Astrocyte (in vitro differentiated cells and primary cell): ENCODE measurements at places on chromosomes 6 and 20. TPM values are rescaled to one million over a fixed set of nuclear protein-coding genes. Genes with fewer than 3 reads are reported as not detected.

GRCh38 chr20:35301426-35301825, 9.2 kb upstream of the FAM83C start:
- peak overlapping the region; percentile 100 for H3K27ac ChIP-seq
- H3K4me1 ChIP-seq = peaks cover 59% of the 10 kb centered on the region
- H3K36me3 ChIP-seq = no peaks in the 10 kb centered on the region
- H3K4me3 ChIP-seq = no peak overlapping the region
- no peaks in the 10 kb centered on the region for H3K27me3 ChIP-seq

DNA sequence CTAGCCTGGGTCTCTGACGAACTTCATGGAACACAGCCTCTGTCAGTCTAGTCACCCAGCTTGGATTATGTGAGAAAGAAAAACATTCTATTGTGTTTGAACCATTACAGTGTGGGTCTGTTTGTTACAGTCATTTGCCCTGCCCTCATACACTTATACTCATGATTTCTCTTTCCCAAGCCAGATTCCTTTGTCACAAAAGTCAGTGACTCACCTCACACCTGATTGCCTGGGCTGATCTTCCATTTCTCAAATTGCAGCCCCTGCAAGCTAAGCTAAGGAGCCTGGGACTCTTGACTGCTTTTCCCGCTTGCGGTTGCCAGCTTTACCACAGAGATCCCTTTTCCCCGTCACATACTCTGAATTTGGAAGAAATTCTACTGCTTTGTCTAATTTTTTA, 395.9 kb downstream of the SAMD5 start:
- no peak for DNase-seq
- no peaks in the 10 kb centered on the region for H3K36me3 ChIP-seq
- no peak overlapping the region for H3K27ac ChIP-seq
- no peak overlapping the region for H3K4me3 ChIP-seq
- no peaks in the 10 kb centered on the region for H3K27me3 ChIP-seq

- no peak overlapping the region for H3K4me3 ChIP-seq
- H3K27ac ChIP-seq = no peak overlapping the region
- no peak for DNase-seq
- H3K4me1 ChIP-seq = peaks cover 13% of the 10 kb centered on the region
These were observed 2.8 kb downstream of the UQCC2 start for GRCh38 chr6:33708516-33709204.

FLRT3 gene
- 6.9 and 14.6 TPM in 2 replicates for total RNA-seq

DNA sequence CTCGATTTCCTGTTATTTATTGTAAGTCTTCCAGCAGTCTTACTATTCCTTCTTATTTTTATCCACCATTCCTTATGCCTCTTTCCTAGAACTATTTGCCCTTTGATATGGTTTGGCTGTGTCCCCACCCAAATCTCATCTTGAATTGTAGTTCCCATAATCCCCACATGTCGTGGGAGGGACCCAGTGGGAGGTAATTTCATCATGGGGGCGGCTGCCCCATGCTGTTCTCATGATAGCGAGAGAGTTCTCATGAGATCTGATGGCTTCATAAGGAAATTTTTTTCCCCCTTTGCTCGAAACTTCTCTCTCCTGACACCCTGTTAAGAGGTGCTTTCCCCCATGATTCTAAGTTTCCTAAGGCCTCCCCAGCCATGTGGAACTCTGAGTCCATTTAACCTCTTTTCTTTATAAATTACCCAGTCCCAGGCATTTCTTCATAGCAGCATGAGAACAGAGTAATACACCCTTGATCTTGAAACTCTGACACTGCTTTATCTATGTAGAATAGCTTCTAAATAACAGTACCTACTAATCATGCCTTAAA, 48.8 kb downstream of the PLN start:
- H3K36me3 ChIP-seq = no peaks in the 10 kb centered on the region
- H3K4me1 ChIP-seq = no peaks in the 10 kb centered on the region
- H3K27me3 ChIP-seq = no peaks in the 10 kb centered on the region
- no peak overlapping the region for H3K4me3 ChIP-seq

DNA sequence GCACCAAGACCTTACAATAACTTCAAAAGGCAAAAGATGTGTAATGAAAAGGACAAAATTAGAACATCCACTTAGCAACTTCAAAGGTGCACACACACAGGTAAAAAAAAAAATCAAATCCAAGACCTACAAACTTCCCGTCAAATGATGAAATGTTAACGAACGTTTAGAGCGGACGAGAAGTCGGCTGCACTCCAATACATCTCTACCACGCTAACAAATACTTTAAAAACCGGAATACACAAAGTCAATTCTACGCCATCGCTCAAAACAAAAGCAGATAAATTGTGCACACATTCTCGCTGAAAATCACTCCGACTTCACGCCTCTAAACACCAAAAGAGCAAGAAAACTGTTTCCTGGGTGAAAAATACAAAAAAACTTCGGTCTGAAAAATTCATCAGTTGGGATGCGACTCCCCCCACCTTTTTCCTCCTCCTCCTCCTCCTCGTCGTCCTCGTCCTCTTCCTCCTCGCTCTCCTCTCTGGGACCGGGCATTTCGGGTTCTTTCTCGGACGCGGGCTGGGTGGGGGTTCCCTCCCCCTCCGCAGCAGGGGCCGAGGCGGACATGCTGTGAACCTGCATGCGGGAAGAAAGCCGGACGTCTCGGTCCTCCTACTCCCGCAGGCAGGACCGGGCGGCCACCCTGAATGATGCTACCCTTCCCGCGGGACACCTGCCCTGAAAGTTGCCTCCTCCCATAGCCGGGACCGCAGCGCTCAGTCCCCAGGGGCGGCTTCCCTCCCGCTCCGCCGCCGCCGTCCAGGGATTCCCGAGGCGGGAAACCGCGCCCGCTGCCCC, 712 bp downstream of the DEK start:
- no peaks in the 10 kb centered on the region for H3K36me3 ChIP-seq
- H3K27me3 ChIP-seq = no peaks in the 10 kb centered on the region
- peaks cover 36% of the 10 kb centered on the region for H3K4me1 ChIP-seq
- peak overlapping the region; percentile 91 for H3K4me3 ChIP-seq
- no peak for DNase-seq
- peak overlapping the region; percentile 95 for H3K27ac ChIP-seq

DNA sequence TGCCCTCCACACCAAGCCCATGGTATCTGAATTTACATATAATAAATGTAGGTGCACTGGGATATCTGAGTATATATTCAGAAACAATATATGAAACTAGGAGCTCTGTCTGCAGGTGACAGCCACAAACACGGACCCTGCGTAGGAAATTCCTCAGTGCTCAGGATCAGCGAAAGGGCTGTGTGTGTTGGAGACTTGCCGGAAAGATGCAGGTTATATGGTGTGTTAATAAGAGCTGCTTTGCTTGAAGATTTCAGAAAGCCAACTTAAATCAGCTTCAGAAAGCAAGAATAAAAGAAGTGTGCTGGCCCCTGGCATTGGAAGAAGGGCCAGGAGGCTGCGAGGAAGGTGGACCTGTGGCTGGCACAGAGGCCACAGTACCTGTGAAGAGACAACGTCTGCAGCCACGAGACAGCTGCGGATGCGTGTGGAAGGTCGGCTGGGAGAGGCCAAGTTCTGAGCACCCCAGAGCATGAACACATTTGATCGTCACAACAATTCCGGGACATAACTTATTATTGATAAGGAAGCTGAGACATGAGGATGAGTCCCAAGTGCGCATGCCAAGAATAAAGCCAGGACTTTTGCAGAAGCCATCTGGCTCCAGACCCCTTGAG, 183.2 kb downstream of the DLL1 start:
- no peaks in the 10 kb centered on the region for H3K36me3 ChIP-seq
- no peak overlapping the region for H3K4me3 ChIP-seq
- no peaks in the 10 kb centered on the region for H3K4me1 ChIP-seq
- no peaks in the 10 kb centered on the region for H3K27me3 ChIP-seq
- DNase-seq = no peak
- no peak overlapping the region for H3K27ac ChIP-seq

DNA sequence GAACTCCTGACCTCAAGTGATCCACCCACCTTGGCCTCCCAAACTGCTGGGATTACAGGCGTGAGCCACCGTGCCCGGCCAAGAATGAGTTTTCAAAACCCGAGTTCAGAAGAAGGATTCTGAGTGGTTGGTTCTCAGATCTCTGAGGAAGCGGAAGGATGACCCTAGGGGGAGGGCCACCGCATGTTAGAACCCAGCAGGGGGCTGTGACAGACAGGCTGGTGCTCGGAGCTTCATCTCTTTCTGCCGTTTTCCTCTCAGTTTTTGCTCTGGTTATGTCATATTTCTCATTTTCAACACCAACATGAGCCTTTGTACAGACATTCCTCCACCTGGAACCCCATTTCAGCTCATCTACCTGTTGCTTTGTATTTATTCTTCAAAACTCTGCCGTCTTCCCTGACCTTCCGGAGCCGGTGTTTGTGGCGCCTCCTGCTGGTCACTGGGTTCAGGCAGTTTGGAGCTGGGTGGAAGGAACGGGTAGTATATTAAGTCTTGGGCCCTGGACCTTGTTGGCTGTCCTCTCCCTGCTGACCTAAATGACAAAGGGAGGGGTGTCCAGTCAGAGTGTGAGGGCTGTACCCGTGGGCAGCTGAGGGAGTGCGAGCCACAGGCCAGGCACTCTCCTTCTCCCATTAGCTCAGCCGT, at the start of gene DEFB123:
Gene DEFB123, plus strand, starts transcription at position 621 of the 648 bp plus-strand sequence. CDS start 67 bp downstream, outside the sequence.
- no peaks in the 10 kb centered on the region for H3K4me1 ChIP-seq
- peaks cover 2% of the 10 kb centered on the region for H3K27me3 ChIP-seq
- H3K27ac ChIP-seq = no peak within 1 kb of the TSS
- DNase-seq = no peak
- no peaks in the 10 kb centered on the region for H3K36me3 ChIP-seq
